Progenitor cell of endocrine pancreas (in vitro differentiated cells): ENCODE measurements at places on chromosomes 13 and 19.

- no peak for DNase-seq
These were observed 350.7 kb downstream of the UQCRFS1 start for GRCh38 chr19:28862238-28862637.

GRCh38 chr13:71877256-71877653, 10.3 kb upstream of the DACH1 start:
- no peak for DNase-seq

DNA sequence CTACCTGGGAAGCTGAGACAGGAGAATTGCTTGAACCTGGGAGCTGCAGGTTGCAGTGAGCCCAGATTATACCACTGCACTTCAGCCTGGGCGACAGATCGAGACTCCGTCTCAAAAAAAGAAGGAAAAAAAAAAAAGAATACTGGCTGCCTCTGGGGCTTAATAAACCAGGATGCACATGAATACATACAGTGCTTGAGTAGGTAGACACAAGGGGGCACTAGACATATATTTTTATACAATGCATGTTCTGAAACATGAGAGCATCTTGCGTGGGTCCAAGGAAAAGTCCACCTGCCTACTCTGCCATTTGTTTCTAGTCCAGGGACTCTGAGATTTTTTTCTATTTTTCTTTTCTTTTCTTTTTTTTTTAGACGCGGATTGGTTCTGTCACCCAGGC, 31.2 kb downstream of the KEAP1 start:
- no peak for DNase-seq

DNA sequence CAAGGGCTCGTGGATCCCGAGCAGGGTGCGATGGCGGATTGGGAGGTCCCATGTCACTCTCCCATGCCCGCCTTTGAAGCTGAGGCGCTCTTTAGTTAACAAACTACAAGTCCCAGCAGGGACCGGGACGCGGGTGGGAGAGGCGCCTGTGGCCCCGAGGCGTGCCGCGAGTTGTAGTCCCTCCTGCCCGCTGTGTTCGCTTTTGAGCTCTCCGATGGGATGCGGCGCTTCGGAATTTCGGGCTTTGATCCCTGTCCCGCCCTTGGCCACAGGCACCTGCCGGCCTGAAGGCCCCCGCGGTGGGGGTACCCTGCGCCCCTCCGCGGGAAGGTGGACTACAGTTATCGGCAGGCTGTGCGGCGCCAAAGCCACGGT, 11.0 kb downstream of the CYTH2 start:
- DNase-seq: no peak

GRCh38 chr13:108276060-108276459, 6.5 kb downstream of the TNFSF13B start:
- no peak for DNase-seq

- DNase-seq: no peak
These were observed 44.5 kb upstream of the SPACA7 start for GRCh38 chr13:112331675-112332074.

DNA sequence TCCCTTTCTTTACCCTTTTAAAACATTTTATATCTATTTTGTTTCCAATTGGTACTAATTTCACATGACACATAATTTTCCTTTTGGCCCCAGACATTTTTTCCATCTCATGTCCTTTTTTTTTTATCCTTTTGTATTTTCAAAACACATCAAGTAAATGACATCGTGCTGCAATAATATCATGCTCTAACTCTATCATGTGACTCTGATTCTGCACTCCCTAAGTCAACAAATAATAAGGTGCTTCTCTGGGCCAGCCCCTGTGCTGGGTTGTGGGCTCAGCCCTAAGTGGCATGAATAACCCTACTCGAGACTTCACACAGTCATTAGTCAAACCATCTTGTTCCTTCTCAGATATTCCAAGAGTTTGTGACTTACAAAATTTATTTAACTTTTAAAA, 21.7 kb downstream of the NALCN start:
- DNase-seq: no peak

- DNase-seq: no peak
These were observed 2.4 kb downstream of the FBN3 start for GRCh38 chr19:8146877-8147581.

GRCh38 chr13:99605420-99606323, 104.4 kb downstream of the TM9SF2 start:
- peak; percentile 19 for DNase-seq

DNA sequence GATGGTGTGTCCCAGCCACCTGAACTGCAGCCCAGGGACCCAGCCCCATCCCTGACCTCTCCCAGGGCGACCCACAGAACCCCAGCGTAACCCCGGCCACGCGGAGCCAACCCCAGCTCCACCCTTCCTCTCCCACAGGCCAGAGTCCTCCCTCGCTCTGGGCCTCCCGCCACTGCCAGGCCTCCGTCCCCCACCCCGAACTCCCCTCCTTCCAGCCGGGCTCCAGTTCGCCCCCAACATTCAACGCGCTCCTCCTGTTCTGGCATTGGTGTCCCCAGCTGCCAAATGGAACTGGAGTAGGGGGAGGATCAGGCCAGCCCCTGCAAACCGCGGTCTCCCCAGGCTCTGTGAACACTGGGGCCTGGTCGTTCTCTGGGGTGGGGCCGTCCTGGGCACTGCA, 7.4 kb downstream of the LINGO3 start:
- no peak for DNase-seq

GRCh38 chr13:112807653-112808376, 118.0 kb downstream of the ATP11A start:
- DNase-seq: no peak

- no peak for DNase-seq
These were observed 851 bp downstream of the FBXO46 start for GRCh38 chr19:45729800-45730290.

GRCh38 chr13:93953841-93954240, 525.6 kb downstream of the DCT start:
- DNase-seq: no peak

DNA sequence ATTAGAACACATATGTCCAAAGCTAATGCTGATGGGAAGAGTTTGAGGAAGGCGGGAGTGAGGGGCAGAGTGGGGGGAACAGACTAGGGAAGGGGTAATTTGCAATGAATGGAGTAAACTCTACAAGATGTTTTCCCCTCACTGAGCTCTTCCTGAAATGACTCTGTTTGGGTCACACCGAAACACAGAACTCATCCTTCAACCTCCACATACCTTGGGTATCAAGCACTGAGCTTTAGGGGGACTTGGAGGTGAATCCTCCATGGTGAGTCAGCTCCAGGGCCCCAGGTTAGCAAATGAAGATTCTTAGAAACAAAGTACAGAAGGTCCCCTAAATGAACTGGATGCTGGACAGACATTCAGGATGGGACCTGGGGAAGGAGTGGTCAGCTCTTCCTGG, 1.3 kb upstream of the SIGLEC10 start:
- no peak for DNase-seq

- DNase-seq: peak; percentile 78
These were observed 5.2 kb upstream of the ZNF579 start for GRCh38 chr19:55585658-55586339.

GRCh38 chr13:24644036-24644435, 36.2 kb upstream of the ATP12A start:
- no peak for DNase-seq

DNA sequence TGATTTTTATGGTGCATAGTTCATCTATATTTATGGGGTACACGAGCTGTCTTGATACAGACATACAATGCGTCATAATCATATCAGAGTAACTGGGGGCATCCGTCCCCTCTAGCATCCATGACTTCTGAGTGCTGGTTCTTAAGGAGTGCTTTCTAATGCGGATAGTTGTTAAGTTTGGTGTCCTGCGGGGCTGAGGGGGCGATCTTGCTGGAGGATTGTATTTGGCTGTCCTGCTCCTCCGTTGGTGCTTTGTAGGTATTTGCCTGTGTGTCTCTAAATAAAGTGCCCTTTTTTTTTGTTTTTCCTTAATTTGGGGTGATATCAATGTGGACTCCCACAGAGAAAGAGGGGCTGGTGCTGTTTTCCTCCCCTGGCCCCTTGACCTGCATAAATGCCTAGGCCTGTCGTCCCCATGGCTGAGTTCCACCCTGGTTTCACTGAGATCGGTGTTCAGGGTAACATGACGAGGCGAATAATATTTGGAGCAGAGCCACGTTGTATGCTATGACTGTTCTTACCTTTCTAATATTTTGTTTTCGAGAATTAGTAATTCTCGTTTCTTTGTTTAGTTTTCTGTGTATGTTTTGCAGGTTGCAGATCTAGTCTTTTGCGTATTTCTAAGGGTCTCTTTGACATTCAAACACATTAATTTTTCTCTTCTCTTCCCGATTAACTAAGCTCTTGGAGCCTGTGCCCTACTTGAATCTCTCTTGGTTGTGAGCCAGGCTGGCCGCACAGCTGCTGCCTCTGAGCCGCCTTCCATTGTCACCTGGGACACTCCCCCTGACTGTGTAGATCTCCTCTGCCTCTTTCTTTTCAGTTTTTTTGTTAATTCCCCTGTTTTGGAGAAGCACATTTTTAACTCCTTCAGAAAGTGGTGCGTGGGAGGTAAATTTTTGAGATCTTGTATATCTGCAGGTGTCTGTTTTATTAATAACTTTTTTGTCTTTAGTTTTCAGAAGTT, 100.3 kb downstream of the ARHGEF7 start:
- no peak for DNase-seq
